ENCODE measurements at places on chromosomes 4 and X.

- DNase-seq: no peak
Observed at GRCh38 chr4:80360084-80360483, 24.6 kb downstream of the CFAP299 start.

- DNase-seq: no peak
Observed at GRCh38 chr4:11529625-11530201, 101.0 kb upstream of the HS3ST1 start.

DNA sequence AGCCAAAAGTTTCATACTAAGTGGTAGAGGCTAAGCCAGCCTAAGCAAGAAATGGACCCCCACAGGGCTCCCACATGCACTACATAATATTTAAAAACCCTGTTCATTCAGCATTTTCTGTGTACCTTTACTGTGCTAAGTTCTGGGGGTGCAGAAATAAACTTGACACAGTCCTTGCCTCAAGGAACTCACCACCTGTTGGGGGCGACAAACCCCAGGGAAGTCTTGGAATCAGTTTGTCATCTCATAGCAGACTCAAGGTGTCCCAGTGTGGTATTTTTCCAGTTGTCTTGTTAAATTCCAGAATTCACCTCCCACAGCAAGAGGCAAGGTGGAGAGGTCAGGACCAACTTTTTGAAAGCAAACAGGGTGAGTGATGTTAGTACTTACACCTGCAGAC lies 43.1 kb downstream of the ATG4A start:
- no peak for DNase-seq

DNA sequence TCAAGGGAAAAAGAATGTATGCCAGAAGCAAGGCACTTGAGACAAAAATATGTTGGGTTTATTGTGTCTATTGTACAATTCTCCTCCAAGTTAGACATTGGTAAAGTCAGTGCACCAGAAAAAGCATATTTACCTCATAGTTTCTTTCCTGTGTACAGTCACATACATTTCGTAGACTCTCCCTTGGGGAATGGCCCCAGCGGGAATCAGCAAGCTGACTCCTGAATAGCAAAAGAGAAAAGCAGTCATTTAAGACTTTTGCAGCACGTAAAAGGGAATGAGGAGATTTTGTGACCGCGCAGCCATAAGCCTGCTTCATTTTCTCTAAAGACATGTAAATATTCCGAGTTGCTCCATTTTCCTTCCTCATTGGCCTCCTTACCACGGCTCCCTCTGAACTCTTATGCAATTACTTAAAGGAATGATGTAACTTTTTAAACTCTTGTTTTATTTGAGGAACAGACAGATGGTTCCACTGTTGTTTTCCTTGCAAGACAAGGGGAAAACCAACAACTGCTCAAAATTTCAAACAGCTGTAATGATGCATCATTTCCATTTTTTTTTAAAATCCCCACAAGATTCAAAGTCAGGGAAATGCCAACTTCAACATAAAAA lies 332.7 kb downstream of the UNC5C start:
- peak; percentile 18 for DNase-seq

DNA sequence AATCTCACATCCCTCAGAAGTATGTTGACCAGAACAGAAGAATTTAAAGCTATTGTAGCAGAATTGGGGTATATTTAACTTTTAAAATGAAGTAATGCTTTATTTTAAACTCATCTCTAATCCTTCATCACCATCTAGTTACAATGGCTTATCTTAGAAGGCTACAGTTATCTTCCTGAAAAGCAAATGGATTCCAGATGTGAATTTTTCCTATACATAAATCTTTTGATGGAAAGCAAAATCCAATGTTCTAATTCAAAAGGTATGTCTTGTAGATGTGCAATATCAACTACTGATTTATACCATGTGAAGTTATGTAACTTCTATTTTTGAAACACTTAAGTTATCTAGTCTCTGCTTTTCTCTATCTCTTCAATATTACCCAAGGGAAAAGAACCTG lies 47.6 kb downstream of the CCNG2 start:
- DNase-seq: no peak

- no peak for DNase-seq
Observed at GRCh38 chr4:181470306-181470705, 772.9 kb upstream of the TENM3 start.

DNA sequence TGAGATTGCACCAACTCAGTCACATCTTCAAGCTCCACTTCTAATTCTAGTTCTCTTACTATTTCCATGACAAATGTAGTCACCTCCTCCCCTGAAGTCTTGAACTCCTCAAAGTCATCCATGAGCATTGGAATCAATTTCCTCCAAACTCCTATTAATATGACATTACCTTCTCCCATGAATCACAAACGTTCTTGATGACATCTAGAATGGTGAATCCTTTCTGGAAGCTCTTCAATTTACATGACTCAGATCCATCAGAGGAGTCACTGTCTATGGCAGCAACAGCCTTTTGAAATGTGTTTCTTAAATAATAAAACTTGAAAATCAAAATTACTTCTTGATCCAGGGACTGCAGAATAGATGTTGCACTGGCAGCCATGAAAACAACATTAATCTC lies 34.5 kb downstream of the GALNTL6 start:
- DNase-seq: no peak

GRCh38 chrX:148185631-148186030 lies 204.5 kb downstream of the FMR1NB start:
- no peak for DNase-seq

- DNase-seq: peak; percentile 71
Observed at GRCh38 chr4:56445699-56446098, 9.6 kb downstream of the PAICS start.

GRCh38 chrX:18769812-18770573 lies 62.5 kb downstream of the PPEF1 start:
- peak; percentile 1 for DNase-seq

DNA sequence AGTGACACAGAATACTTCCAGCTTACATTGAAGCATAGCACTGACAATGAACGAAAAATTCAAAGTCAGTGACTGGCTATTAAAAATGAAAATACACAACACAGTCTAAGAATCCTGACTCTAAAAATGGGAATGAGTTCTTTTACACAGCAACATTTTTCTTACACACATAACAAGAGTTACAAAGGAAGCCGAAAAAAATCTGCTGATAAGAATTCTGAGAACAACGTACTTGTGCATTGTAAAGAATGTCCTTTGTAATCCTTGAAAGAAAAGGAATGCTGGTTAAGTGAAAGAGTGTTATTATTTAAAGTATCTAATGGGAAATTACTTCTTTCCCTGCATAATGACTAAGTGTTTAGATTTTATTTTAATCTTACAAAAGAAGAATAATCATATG lies 199.4 kb downstream of the PRDM5 start:
- DNase-seq: no peak

DNA sequence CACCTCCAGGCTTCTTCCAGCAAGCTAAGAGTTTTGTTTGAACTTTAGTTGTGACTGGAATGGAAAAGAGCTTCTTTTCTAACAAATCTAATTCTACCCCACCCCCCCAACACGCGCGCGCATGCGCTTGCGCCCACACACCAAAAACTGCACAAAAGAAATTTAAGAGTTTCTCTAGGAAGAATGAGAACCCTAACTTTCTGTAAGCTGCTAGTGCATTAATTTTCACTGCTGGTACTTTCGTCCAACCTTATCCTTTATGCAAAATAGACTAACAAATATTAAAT lies 9.0 kb upstream of the INTU start:
- DNase-seq: no peak

DNA sequence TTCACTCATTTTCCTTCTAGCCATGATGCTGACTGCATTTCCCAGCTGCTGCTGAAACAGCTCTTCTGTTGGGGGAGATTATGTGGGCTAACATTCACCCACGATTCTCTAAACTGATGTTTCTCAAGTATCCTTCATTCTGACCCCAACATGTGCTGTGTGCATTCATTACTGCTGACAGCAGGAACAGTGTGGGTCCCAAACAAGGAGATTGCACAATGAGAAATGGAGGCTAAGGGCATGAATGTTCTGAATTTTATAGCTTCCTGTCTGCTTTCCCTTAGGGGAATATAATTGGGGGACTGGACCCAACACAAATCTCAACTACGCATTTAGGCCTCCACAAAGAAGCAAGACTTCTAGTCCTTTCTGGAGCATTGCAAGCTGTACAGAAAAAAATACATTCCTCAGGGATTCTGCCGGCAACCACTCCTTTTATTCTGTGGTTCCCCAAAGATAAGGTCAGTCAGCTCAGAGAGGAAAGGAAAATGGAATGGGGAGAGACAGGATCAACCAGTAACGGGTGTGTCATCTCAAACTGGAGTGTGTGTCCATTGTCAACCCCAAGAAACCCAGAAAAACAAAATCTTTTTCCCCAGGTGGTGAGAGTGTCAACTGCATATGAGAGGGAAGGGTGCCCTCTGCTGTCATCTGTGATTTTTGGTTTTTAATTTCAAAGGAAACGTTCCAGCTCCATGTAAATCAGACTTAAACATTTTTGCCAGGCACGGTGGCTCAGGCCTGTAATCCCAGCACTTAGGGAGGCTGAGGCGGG lies 81.5 kb upstream of the EGFL6 start:
- DNase-seq: peak; percentile 77

- DNase-seq: peak; percentile 23
Observed at GRCh38 chr4:35900286-35901243, 343.7 kb downstream of the ARAP2 start.

DNA sequence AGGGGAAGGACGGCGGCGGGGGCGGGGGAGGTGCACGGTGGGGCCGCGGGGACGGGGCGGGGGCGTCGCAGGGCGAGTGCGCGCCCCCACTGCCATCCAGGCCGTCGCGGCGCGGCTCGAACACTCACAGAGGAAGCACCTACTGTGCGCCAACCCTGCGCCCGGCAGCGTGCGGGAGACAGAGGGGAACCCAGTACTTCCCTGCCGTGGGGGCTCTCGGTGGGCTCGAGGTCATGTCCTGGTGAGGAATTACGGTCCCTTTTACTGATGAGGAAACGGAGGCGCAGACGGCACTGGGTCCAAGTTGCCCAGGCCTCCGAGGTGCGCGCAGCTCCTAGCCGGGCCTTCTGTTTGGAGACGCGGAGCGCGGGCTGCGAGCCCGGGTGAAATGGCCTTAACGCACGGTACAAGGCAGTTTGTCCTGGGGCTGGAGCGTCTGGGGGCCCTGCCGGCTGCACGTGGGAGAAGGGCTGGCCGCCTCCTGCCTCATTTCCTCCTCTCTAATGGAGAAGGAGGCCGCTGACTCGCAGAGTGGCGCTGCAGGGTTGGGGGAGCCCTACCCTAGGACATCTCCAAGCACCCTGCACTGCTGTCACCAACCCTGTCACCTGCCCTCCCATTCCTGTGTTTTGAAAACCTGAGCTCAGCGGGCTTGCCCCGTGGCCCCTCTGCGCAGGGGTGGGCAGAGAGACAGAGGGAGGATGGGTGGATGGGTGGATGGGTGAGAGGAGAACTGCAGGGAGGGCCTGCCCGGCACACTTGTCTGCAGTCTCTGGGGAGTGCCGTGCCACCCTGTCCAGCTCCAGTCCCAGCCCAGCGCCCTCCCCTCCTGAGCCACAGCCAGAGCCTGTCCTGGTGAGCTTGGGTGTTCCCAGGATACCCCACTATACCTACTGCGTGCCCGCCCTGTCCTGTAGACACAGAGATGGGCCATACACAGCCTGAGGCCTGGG lies 106.0 kb downstream of the ADRA2C start:
- DNase-seq: no peak

DNA sequence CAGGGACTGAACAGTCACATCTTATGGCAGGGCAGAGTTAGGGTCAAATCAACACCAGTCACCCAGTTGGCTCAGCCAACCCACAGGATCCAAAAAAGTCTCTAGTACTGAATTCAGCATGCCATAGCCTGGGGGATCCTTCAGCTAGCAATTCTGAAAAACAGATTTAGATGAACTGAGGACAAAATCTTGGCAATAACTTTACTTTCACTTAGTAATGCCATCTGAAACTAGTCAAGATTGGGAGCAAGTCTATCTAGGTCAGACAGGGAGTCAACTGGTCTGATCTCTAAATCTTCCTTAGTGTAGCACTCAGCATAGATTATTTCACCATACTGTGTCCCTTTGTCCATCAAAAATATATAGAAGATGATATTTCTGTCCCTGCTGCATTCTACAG lies 76.0 kb downstream of the HHIP start:
- no peak for DNase-seq

All from OCI-M1 (cell line).